MG63 (cell line): ENCODE measurements at places on chromosomes 7 and 10. TPM values are rescaled to one million over a fixed set of nuclear protein-coding genes. Genes with fewer than 3 reads are reported as not detected.

The TRIM50 gene
- total RNA-seq, result not detected in 2 replicates

The DEPP1 gene
- total RNA-seq, result 0.44 and 3.5 TPM in 2 replicates

The GDF10 gene
- not detected in 2 replicates for total RNA-seq

The THNSL1 gene
- total RNA-seq, result 7.3 and 9.1 TPM in 2 replicates

The RNLS gene
- 14.8 and 29.3 TPM in 2 replicates for total RNA-seq

The NUTM2D gene
- 0.17 and 1.5 TPM in 2 replicates for total RNA-seq

The IDI2 gene
- total RNA-seq, result not detected in 2 replicates

The ADGRA1 gene
- total RNA-seq, result not detected in 2 replicates

The SLC26A3 gene
- total RNA-seq, result not detected in 2 replicates

The CPED1 gene
- 3.3 and 3.7 TPM in 2 replicates for total RNA-seq

The PTPRN2 gene
- total RNA-seq, result 0.16 TPM in 1 of 2 replicates, not detected in the other

The ARHGEF5 gene
- 2.0 and 2.7 TPM in 2 replicates for total RNA-seq

The MPP7 gene
- 3.8 and 8.3 TPM in 2 replicates for total RNA-seq

The LOXL4 gene
- total RNA-seq, result not detected in 2 replicates

The KMT2C gene
- 2.5 and 8.7 TPM in 2 replicates for total RNA-seq

The PNLIPRP3 gene
- not detected in 2 replicates for total RNA-seq

The MRLN gene
- not detected in 2 replicates for total RNA-seq

The ASL gene
- total RNA-seq, result 18.4 and 31.4 TPM in 2 replicates

The EPO gene
- not detected in 2 replicates for total RNA-seq

The ACBD7 gene
- 1.5 and 3.9 TPM in 2 replicates for total RNA-seq

The ADARB2 gene
- total RNA-seq, result not detected in 2 replicates

The GRID2IP gene
- total RNA-seq, result not detected in 2 replicates

The MYOF gene
- total RNA-seq, result 69.3 and 75.6 TPM in 2 replicates

The UTF1 gene
- total RNA-seq, result not detected in 2 replicates

The PNLIPRP1 gene
- not detected in 2 replicates for total RNA-seq

The SLC39A12 gene
- 0.23 TPM in 1 of 2 replicates, not detected in the other for total RNA-seq

The MYL10 gene
- not detected in 2 replicates for total RNA-seq

The HTR5A gene
- not detected in 2 replicates for total RNA-seq

The IPMK gene
- total RNA-seq, result 2.0 and 3.6 TPM in 2 replicates

The SH2D4B gene
- not detected in 2 replicates for total RNA-seq

The ASZ1 gene
- total RNA-seq, result not detected in 2 replicates

The RBP3 gene
- not detected in 2 replicates for total RNA-seq

The ZNF365 gene
- 0.89 and 1.5 TPM in 2 replicates for total RNA-seq

The NEUROG3 gene
- total RNA-seq, result not detected in 2 replicates

The UPK3BL2 gene
- total RNA-seq, result 2.5 TPM in 1 of 2 replicates, not detected in the other

The CLDN12 gene
- total RNA-seq, result 1.9 and 2.3 TPM in 2 replicates

The CFAP70 gene
- total RNA-seq, result 2.8 and 4.1 TPM in 2 replicates

The SOSTDC1 gene
- not detected in 2 replicates for total RNA-seq

The FOXI2 gene
- total RNA-seq, result not detected in 2 replicates

The PAOX gene
- total RNA-seq, result 0.54 and 0.66 TPM in 2 replicates

The UNC5B gene
- total RNA-seq, result 8.0 and 11.4 TPM in 2 replicates

The ZFAND4 gene
- total RNA-seq, result 3.1 and 13.7 TPM in 2 replicates

The ZPBP gene
- total RNA-seq, result not detected in 2 replicates

The PDK4 gene
- total RNA-seq, result 0.33 and 0.84 TPM in 2 replicates

The PITX3 gene
- total RNA-seq, result not detected in 2 replicates

The ERVW-1 gene
- not detected in 2 replicates for total RNA-seq

The FAM131B gene
- 0.63 and 0.84 TPM in 2 replicates for total RNA-seq

The SFTPA1 gene
- not detected in 2 replicates for total RNA-seq

The POM121C gene
- 0.54 and 4.5 TPM in 2 replicates for total RNA-seq

The NACAD gene
- total RNA-seq, result not detected in 2 replicates

The SMO gene
- total RNA-seq, result 9.0 and 14.3 TPM in 2 replicates

The ADRB1 gene
- total RNA-seq, result not detected in 2 replicates

The PTF1A gene
- not detected in 2 replicates for total RNA-seq

The GRM3 gene
- not detected in 2 replicates for total RNA-seq

The ARHGAP19 gene
- total RNA-seq, result 1.7 and 3.2 TPM in 2 replicates

The LIPM gene
- total RNA-seq, result not detected in 2 replicates

The EEF1AKMT2 gene
- 23.1 and 43.0 TPM in 2 replicates for total RNA-seq

The ITIH2 gene
- not detected in 2 replicates for total RNA-seq

The CDK14 gene
- 7.5 and 13.2 TPM in 2 replicates for total RNA-seq
